ACHN (cell line): ENCODE measurements at places on chromosomes 16 and 17.

- peak; percentile 85 for DNase-seq
These were observed 52.5 kb downstream of the FTO start for GRCh38 chr16:53756275-53756996.

DNA sequence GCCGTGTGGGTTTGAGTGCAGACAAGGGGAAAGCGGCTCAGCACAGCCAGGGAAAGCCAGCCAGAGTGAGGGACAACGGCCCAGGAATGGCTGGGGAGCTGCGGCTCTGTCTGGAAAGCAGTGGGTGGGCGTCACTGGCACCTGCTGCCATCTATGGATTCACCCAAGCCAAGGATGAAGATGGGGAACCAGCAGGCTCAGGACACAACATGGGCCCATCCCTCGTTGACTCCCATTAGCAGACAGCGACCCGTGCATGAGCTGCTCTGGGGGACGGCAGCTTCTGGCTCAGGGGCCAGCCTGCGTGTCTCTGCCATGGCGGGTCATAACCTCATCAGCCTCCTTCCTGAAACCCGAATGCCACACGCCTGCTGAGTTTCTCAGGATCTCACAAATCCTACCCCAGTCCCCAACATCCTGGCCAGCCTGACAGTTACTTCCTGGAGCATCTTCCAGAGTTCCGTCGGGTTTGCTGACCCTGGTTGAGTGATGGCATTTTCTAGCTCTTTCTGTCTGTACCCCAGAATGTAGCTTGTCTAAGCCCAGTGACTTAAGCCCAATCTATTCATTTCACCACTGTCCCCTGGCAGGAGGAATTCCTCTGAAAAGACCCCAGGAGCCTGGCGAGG is 50.7 kb downstream of the SLC7A5 start:
- DNase-seq, result no peak

DNA sequence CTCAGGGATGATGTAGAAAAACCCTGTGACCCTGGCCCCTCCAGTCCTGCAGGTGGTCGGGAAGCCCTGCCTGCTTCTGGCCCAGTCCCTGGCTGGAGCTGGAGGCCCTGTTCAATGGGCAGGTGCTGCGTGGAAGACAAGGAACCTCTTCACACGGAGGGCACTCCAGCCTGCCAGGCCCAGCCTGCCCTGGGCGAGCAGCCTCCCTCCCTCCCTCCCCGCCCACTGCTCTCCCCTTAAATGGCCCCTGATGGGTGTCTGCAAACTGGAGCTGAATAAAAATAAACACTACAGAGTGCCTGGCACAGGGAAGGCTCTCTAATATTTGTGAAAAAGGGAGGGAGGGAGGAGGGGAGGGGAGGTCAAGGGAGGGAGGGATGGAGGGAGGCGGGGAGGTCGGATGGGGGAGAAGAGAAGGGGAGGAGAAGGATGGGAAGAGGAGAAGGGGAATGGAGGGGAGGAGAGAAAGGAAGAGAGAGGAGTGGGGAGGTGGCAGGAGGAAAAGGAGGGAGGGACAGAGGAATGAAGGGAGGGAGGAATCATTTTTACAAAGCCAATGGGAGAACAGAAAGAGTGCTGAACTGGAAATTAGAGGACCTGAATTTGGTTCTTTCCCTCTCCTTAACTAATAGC is 222.8 kb upstream of the TNRC6C start:
- DNase-seq, result no peak

- DNase-seq, result no peak
These were observed 8.8 kb downstream of the RPL19 start for GRCh38 chr17:39208893-39209292.

GRCh38 chr16:54026456-54026855 is 260.1 kb downstream of the IRX3 start:
- no peak for DNase-seq

DNA sequence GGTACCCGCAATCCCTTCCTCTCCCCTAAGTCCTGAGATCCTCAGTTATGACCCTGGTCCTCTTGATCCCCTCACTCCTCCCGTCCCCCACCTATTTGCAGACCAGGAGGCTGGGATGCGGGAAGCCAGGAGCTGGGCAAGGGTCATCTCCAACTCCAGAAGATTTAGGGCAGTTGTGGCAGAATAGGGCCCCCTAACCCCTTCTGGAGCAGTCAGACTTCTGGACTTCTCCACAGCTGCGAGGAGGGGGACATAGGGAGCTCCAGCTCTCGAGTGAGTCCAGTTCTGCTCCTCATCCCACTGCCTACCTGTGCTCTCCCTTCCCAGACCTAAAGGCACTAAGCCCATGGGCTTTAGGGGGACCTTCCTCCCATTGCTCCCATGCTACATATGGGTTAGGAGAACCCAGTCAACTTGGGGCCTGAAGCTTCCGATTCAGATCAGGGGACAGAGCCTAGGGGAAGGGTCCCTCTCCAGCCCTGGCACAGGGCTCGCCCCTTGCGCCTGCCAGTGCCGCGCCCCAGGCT is 1.3 kb downstream of the WNK4 start:
- no peak for DNase-seq

- DNase-seq, result no peak
These were observed 12.2 kb downstream of the NOL11 start for GRCh38 chr17:67729903-67730302.

DNA sequence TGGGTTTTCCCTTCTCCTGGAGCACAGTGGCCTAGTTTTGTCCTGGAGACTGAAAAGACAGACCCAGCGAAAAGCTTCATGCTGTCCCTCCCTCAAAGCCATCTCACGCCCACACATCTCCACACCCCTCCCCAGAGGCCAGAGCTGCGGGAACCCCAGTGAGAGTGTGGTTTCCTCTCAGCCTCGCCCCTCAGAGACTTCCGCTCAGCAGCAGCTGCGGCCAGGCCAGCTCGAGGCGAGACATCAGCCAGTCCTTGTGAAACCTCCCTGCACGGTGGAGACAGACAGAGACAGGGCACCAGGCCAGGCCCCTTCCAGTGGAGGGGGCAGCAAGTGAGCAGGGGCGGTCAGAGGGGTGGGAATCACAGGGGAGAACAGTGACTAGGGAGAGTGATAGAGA is 77.0 kb upstream of the TNRC6C start:
- no peak for DNase-seq

DNA sequence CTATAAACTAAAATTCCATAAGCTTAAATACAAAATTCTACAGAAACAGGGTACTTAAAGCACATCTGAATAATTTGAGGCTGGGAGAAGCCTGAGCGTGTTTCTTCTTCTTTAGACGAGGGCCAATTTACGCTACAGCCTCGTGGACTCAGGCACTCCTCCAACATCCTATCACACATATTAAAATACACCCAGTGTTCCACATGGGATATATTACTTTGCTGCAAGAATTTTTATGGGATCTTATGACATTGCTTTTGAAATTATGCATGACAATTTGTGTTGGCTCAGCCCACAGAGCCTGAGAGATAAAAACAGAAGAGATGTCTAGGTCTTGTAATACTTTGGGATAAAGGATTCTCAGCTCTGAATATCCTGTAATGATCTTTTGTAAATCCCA is 3.5 kb upstream of the TANGO6 start:
- no peak for DNase-seq

GRCh38 chr17:80198144-80198661 is 21.9 kb downstream of the SGSH start:
- no peak for DNase-seq

DNA sequence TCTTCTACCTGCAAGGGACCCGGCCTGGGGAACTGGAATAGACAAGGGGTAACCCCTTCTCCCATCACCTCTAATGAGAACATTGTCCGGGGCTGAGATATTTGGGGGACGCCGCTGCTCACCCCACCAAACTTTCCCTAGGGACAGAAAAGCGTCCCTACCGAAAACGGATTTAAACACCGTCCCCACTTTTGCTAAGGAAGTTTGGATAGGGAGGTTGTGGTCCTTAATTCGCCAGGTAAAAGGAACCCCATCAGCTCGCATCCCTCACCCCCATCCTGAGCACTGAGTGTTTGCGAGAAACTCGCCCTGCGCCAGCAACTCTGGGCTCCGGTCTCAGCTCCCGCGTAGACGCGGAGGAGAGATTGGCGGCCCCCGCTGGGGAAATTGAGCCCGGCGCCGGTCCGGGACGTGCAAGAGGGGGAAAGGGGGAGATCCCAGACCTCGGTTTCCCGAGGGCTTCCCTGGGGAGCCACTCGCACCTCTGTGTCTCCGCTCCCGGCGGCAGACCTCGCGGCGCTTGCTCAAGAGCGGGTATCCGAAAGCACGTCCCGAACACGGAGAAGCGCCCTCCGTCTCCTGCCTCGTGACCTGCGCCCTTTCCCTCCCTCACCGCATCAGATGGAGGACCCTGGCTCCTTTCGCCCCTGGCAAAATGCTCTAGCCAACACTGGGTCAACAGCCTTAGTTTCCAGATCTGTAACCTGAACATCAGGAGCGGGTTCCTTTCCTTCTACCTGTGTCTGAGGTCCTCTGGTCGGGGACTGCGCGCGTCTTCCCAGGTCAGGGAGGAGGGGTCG is 3.1 kb upstream of the SOX9 start:
- DNase-seq, result no peak

GRCh38 chr17:81027038-81027437 is 7.9 kb upstream of the BAIAP2 start:
- DNase-seq, result no peak

- no peak for DNase-seq
These were observed 76.9 kb downstream of the MRTFB start for GRCh38 chr16:14148016-14148415.

- DNase-seq, result no peak
These were observed 144.8 kb downstream of the GSG1L start for GRCh38 chr16:27918755-27919154.

DNA sequence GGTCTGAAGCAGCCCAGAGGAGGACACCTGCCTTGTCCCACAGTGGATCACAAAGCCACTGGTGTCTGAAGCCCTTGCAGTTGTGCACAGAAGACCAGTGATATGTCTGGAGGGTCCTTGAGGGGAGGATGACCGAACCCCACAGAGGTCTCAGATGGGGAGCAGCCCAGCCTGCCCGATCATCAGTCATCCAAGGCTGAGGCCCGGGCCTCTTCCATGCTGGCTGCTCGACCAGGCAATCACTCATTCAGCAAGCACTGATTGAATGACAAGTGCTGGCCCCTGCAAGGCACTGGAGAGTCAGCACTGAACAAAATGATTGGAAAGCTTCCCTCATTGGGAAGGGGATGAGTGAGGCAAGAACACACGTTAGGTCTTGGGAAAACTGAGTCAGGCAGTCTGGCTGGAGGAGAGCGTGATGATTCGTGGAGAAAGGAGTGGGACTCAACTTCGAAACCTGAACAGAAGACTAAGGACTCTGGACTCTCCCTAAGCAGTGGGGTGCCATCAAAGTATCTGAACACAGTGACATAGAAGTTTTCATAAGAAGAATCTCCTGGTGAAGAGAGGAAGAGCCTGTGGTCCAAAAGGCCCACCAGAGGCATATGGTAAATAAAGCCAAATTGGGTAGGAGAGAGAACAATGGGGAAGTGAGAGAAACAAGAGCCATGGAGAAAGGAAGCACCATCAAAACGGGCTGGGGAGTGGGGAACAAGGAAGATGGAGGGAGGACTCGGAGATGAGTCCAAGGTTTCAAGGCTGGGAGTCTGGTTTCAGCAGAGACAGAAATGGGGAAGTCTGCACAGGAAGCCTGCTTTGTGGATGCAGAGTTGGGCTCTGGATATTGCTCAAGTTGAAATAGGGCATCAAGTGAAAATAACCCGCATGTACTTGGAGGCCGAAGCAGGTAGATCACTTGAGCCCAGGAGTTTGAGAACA is 10.2 kb downstream of the PIK3R5 start:
- no peak for DNase-seq

- no peak for DNase-seq
These were observed 11.7 kb downstream of the COL1A1 start for GRCh38 chr17:50189550-50190292.

GRCh38 chr16:14345512-14346115 is 274.5 kb downstream of the MRTFB start:
- no peak for DNase-seq

DNA sequence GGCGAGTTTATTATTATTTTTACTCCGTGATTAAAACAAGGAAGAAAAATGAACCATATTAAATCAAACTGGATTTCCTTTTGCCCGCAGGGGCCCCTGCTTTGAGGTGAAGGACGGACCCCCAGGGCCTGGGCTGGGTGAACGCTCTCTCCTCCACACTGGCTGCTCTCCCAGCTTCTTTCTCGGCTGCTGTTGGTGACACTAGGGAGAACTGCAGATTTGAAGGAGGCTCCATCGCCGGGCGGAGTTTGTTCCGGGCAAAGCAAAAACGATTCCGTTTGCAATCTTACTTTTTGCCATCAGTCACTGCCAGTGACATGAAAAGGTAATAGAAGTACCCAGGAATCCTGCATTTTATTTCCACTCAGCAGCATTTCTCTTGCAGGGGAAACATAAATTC is 221.6 kb upstream of the SDK2 start:
- no peak for DNase-seq

GRCh38 chr17:1322480-1322879 is 43.0 kb downstream of the TRARG1 start:
- no peak for DNase-seq

GRCh38 chr17:82301916-82302567 is 15.4 kb downstream of the CD7 start:
- DNase-seq, result no peak

- no peak for DNase-seq
These were observed 793.3 kb upstream of the GOT2 start for GRCh38 chr16:59527206-59527997.

GRCh38 chr17:32528825-32529224 is 42.0 kb downstream of the CDK5R1 start:
- DNase-seq, result no peak

- no peak for DNase-seq
These were observed 90.1 kb downstream of the ASIC2 start for GRCh38 chr17:33202796-33203495.

- no peak for DNase-seq
These were observed 50.8 kb upstream of the KLHDC4 start for GRCh38 chr16:87816507-87817100.

DNA sequence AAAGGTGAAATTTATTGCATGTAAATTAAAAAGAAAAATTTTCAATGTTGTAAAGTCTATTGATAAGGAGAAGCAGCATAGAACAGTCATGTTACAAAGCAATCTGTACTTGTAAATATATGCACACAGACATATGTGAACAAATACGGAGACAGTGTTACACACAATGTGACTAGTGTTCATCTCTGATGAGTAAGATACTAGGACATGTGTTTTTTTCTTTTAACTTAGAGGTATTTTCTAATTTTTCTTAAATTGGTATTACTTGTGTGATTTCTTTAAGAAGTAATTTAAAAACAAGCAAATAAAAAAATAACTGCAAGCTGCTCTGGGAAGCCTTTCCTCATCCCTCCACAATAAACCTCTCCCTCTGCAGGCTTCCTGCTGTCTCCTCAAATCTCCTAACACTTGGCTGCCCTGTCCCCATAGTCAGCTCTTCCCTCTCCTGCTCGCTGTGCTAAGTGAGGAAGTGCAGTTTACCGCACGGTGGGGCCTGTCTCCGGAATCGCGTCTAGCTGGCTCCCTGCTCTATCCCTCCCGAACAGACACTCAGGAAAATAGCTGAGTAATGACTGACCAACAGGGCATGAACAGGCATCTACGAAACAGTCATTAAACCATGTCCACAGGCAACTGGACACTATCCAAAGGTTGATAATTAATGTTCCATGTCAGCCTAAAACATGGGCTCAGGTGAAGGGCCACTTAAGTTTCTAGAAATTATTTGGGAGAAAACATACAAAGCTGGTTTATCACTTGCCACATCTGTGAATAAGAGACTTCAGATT is 35.9 kb downstream of the CMTM4 start:
- peak; percentile 98 for DNase-seq

GRCh38 chr17:81036197-81036941 is 1.4 kb downstream of the BAIAP2 start:
- no peak for DNase-seq
